ENCODE measurements at places on chromosomes 2 and 18.

DNA sequence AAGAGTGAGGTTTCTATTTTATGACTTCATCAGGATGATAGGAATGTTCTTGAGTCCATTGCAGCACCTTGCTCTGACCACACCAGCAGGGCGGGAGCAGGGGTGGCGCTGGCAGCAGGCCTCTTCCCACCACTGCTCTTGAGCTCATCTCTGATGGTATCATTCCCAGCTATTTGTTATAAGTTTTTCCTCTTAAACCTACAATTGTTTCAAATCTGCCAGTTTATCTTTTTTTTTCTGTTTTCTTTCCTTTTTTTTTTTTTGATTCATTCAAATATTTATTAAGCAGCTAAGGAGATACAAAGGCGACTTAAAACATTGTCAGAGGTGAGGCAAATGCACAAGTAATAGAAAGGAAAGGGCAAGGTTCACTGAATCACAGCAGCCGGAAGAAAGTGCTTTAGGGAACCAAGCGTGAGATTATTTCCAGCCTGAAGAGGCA is 28.7 kb downstream of the NIFK start:
- no peak for DNase-seq

DNA sequence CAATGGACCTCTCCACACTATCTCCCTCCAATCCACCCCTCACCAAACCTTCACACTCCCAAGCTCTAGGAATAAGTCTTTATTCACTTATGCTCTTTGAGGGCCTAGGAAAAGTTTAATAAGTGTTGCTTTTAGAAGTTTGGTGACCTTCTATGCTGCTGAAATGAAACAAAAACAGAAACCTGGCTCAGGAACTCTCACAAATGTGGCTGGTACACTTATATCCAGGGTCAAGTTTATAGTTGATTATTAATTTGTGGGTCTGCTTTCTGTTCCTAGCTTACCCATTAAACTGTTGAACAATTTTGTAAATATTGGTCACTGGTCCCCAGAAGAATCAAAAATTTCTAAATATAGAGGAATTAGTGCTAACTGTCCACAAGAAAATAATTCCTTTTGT is 14.2 kb upstream of the ANKRD44 start:
- no peak for DNase-seq

DNA sequence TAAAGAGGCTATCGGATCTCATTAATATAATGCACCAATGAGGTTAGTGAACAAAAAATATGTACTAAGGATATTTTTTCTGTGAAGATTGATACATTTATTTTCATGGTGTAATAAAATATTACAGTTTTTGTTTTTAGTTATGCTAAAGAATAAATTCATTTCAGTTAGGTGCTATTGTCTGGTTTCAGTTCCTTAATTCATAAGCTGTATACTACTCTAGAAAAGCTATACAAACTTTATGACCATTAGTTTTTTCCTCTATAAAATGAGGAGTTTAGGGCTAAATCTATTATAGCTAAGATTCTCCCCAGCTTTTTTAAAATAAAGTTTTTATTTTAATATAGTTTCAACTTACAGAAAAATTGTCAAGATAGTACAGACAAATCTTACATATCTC is 1311.7 kb upstream of the NXPH2 start:
- no peak for DNase-seq

DNA sequence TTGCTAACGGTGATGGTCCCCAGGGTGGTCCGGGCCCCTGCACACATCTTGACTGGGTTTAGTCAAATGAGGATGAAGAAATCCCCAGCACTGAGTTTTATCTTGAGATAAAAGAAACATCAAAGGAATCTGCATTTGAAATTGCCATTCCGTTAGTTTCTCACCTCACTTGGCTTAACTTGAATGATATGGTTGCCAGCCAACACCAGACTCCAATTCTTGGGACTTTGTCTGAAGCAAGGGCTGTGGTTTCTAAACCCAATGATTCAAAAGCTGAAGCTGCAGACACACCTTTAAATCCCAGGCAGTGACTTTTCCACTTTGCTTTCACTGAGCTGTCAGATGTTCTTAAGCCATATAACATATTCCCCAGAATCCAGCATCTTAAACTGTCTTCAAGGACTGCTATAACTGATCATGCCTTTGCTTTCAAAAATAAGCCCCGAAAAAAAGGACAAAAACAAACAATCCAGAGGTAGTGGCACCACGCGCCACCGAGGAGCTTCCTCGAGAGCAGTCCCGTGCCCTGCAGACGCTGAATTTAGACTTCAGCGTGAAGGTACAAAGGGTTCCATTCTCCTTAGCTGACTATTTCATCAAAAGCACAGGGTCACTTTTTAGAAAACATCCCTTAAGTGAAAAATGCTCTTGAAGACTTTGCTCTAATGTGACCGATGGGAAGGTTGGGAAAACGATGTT is 189.3 kb downstream of the HDAC4 start:
- DNase-seq, result no peak

DNA sequence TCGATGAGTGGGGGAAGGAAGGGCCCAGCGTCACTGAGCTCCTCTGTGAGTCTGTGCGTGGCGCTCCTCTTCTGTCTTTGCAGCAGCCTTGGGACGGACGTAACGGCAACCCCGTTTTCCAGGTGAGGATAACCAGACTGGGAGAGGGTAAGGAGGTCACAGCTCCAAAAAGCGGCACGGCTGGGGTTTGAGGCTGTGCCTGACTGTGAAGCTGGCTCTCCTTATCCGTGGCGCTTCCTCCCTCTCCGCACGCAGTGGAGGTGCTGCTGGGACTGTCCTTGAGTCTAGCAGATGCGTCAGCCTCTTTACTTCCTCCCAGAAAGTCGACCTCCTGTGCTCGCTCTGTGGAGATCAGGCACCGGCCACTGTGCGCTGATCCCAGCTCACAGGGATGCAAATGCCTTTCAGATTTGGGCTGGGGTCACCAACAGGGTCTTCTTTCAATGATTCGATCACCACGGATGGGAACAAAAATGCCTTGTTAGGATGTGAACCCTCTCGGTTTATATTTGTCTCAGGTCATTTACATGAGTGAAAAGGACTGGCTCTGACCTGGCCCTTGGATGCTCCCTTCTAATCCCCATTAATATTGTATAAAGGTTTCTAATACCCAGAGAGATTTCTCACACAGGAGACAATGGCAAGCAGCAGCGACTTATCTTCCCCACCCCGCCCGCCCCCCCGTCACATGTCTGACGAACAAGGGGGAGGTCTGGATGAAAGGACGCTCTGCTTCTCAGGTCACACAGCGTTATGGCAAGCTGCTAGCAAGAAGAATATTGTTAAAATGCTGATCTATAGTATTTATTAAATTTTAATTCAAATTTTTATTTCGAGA is 30.1 kb upstream of the E2F6 start:
- DNase-seq, result no peak

DNA sequence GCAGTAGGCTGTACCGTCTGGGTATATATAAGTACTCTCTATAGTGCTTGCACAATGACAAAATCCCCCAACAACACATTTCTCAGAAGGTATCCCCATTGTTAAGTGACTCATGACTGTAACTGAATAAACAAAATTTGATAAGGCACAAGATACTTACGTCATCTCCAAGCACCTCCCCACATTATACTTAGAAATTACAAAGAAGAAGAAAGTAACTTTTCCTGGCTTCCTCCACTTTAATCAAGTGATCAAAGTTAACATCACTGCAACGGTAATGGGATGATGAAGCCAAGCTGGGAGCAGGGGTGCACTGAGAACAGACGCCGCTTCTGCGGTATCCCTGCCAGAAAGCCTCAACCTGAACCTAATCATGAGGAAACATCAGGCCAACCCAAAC is 9.7 kb downstream of the TNS1 start:
- DNase-seq, result no peak

DNA sequence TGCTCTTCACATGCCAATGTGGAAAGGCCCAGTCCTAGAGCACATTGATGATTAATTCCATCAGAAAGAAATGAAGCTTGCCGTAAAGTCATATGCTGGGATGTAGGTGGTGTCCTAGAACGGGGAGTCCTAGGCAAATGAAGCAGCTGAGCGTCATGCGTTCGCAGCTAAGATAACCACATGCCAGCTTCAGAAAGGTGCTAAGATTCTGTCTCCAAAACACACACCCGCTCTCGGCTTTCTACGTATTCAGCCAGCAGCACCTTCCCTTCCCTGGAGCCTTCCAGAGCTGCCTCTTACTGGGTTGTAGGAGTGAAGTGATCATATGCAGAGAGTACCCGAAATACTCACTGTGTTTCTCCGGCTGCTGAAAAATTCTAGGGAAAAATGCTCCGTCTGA is 421.6 kb upstream of the ID2 start:
- no peak for DNase-seq

- DNase-seq, result no peak
Measured at GRCh38 chr2:68800517-68800916, 65.9 kb downstream of the ARHGAP25 start.

- no peak for DNase-seq
Measured at GRCh38 chr18:77393519-77393918, 143.9 kb downstream of the GALR1 start.

DNA sequence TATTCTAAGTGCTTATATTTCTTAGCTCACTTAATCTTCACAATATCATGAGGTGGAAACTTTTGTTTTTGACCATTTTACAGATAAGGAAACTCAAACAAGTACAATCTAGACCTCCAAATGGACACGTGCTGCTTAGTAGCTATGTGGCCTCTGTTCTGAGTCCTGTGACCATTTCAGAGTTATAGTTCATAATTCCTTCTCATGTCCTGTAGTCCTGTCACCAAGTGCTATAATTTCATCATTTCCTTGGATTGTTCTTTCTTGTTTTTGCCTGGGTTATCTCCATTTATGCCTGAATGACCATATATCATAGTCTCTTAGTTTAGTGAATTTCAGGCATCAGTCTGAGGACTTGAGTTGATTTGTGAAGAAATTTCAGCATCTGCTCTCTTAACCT is 91.7 kb downstream of the NUP35 start:
- no peak for DNase-seq

- no peak for DNase-seq
Measured at GRCh38 chr2:59968441-59968840, 585.0 kb downstream of the BCL11A start.

DNA sequence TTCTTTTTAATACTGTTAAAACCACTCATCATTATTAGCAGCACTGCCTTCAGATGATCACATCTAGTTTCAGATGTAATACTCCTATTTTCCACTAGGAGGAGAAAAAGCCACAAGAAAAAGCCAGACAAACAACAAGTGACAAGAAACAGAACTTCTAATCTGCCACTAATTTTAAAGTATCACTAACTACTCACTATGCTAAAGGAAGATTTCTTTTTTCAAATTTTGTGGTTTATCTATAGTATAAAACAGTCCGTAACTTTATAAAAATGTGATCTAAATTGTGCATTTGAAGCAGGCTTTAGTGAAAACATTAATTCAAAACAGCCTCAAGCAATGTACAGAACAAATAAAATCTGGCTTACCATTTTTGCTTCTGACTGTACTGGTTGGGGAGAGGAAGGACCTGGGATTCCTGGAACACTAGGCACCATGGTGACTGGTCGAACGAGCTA is 56.8 kb downstream of the ATF2 start:
- no peak for DNase-seq

- no peak for DNase-seq
Measured at GRCh38 chr2:25275575-25275965, 66.2 kb downstream of the DNMT3A start.

DNA sequence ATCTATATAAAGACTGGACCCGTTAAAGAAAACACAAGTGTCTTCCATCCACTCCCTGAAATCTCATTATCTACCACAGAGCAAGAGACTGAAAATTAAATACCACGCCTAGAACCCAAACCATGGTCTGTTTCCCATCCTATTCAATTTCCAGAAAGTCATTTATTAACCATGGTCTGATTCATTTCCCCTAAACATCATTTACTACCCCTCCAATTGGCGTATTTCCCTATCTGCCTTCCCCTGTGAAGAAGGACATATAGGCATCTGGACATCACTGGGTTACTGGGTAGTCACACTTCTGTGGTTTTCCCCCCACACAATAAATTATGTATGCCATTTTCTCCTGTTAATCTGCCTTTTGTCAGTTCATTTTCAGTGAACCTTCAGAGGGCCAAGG is 30.8 kb downstream of the CCDC93 start:
- DNase-seq, result no peak

GRCh38 chr2:241776336-241777169 is at the start of gene GAL3ST2:
Gene GAL3ST2, plus strand, starts transcription at chr2:241776822. Its CDS starts 134 bp downstream, at chr2:241776956.
- no peak for DNase-seq

- DNase-seq, result no peak
Measured at GRCh38 chr2:17899871-17900270, 21.4 kb downstream of the KCNS3 start.

DNA sequence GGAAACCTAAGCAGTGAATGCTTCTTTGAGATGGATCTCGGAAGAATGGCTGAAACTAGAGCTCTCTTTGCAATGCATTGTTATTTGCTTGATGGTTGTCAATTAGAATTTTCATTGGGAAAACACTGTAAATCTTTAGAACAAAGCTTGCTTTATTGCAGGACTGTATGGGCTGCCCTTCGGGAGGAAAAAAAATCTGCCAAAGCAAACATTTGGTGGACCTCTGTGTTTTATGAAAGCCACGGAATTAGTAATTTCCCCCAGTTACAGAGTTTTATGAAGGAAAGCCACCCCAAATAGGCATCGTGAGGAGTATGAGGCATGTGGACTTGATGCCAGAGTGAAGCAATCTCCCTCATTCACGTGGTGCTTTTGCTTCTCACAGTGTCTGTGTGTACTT is 33.5 kb downstream of the RHBDD1 start:
- no peak for DNase-seq

DNA sequence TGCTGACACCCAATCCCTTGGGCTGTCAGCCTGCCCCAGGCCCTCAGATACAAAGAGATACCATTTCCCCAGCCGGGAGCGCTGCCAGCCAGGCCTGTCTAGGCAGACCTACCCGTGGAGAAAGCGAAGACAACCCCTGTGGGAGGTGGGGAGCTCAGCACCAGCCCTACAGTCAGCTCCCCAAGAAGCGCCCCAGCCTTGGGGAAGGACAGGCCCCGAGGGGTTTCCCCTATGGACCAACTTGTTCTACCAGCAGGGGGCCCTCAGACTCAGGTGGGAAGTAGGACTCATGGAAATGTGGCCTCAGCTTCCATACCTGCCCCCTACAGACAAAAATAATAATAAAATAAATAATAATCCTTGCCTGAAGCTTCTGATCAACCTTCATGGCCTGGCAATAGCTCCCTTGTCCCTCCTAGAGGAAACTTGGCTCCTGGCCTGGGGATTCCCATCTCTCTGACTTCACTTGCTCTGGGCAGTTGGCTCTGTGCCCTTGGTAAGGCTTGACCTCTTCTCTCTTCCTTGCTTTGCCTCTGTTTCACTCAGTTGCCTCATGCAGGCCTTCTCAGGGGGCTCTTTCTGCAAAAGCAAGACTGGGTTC is 7.0 kb downstream of the SLC35F6 start:
- DNase-seq, result peak; percentile 65

DNA sequence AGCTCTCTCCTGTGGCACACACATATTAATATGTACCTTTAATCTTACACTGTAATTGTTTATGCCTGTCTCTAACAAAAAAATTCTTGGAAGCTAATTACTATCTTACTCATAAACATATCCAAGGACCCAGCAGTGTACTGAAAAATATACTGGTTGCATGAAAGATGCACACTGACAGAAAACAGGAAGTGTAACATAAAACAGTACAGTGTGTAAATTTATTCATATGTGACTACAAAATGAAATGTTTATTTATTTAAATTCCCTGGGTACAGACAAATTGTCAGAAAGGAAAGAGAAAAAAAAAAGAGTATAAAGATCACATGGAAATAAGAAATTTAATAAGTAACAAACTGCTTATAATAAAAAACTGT is 28.5 kb downstream of the TMEM131 start:
- DNase-seq, result no peak

- DNase-seq, result peak; percentile 34
Measured at GRCh38 chr2:128808462-128809258, 490.0 kb upstream of the HS6ST1 start.
